ENCODE measurements at places on chromosomes 6 and 20.

DNA sequence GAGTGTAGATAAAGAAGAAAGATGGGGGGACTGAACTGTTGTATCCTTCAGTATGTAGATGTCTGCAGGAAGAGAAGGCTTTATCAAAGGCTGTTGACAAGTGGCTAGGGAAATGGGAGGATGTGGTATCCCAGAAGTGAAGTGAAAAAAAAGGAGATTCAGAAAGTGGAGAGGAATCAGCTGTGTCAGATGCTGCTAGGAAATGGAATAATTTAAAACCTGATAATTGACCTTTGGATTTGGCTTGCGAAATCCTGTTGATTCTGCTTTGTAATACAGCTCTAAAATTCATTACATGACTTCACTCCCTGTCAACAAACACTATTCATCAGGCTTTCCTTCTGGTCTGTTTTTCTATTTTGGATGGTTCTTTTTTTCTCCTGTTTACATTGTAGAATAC, 41.7 kb downstream of the PHF3 start:
- DNase-seq = no peak

DNA sequence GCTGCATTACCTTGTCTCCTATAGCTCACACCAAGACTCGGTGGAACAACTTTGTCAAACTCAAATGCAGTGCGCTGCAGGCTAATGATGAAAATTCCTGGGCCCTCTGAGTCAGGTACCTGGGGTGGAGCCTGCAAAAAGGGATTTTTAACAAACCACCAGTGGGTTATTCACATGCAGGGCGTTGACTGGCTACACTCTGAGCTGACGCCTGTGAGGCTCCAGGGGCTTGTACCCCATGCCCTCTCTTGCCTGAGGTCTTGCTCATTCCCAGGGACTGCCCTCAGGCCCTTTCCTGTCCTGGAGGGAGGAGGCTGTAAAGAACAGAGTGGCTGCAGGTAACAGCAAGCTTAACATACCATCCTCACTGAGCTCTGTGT, 9.2 kb downstream of the GTSF1L start:
- no peak for DNase-seq

DNA sequence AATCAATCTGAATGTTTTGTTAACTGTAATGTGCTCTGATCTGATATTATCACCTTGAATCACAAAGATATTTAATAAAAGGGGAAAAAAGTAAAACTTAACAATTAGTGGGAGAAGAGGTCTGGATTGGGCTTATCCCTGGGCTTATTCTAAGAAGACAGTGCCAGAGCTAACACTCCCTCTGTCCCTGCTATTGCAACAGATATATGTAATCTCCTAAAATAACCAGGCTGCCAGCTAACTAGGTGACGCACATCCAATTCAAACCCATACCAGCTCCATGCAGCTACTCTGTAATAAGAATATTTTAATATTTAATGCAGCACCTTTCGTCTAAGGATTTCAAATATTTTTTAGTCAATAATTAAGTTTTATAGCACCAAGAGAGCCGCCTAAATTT, 330.1 kb upstream of the MARCKS start:
- no peak for DNase-seq

GRCh38 chr6:127869772-127870404, 31.0 kb downstream of the THEMIS start:
- no peak for DNase-seq

DNA sequence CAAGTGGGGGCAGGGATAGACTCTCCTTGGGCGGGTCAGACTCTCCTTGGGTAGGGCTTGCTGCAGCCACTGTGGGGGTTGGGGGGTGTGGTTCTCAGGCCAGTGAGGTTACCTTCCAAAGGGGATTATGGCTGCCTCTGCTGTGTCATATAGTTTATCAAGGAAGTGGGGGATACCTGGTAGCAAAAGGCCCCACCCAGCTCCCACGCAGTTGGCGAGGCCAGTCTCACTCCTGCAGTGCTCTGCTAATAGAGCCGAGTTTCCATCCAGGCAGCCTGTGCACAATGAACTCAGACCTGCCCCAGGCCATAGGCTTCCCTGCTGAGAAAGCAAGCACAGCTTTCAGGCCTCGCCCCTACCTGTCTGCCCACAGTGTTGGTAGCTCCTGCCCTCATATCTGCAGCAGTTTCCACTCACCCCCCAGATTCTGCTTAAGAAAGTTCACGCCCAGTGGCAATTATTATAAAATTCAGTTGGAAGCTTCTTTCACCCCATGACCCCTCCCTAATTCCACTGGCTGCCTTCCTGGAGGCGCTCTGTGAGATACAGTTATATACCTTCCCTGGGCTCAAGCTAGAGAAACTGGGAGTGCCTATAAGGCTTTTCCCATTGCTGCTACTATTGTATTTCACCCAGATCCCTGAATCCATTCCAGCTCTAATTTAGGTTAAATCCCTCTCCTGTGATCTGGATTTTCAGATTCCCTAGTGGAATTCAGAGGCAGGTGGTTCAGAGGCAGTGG, 56.1 kb downstream of the HDDC2 start:
- DNase-seq = no peak

DNA sequence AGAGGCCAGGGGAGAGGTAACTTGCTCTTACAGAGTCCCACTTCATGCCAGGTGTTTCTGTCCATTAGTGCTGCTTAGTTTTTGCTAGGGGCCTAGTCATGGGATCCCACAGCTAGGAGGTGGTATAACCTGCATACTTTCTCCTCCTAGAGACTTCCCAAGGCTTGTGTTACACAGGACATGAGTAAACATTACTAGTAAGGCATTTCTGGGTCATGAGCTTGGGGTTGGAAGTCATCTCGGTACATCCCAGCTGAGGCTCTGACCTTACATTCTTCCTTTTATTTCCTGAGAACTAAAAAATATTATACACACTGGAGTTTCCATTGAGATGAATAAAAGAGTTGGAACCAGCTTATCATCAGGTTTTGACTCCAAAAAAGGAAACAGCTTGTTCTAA, 20.9 kb upstream of the PNPLA1 start:
- peak; percentile 4 for DNase-seq

DNA sequence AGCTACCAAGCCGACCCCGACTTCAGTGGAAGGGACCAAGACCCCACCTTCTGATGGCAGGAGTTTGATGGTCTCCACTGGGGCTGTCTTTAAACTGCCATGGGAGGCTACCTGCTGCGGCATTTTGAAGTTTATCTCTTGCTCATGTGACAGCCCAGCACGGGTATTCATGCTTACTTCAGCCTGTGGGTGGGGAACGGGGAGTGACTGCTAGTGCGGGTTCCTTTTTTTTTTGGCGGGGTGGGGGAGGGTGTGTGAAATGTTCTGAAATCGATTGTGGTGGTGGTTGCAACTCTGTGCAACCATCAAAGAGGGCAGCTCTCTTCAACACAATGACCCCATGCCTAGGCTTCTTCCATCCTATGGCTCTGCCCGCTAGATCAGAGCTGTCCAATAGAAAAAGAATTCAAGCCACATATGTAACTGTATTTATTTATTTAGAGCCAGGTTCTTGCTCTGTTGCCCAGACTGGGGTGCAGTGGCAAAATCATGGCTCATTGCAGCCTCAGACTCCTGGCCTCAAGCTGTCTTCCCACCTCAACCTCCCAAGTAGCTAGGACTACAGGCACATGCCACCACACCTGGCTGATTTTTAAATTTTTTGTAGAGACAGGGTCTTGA, 53.7 kb downstream of the PPP1R16B start:
- no peak for DNase-seq

GRCh38 chr20:15257569-15257870, 920.1 kb upstream of the FLRT3 start:
- no peak for DNase-seq

GRCh38 chr20:49345524-49345923, 67.7 kb upstream of the ZNFX1 start:
- DNase-seq = peak; percentile 66

- DNase-seq = no peak
These were observed 133.2 kb downstream of the PHACTR1 start for GRCh38 chr6:12849809-12850198.

GRCh38 chr6:90375681-90376439, 79.2 kb upstream of the BACH2 start:
- peak; percentile 66 for DNase-seq

DNA sequence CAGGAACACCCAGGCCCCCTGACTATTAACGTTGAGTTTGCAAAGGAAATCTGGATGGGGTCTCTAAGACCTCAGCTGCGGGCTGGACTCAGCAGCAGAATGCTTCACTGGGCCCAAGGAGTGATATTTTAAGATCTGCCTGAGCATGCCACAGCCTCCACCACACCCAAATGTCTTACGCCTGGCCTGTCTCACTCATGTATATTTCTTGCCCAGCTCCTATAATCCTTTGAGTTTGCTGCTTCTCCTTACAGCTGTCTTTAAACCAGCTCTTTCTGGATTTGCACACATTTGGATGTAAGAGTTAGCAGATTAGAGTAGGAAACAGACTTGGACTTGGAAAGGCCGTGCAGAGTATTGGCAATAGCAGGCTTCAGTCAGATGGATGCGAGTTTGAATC, 16.4 kb downstream of the CASS4 start:
- no peak for DNase-seq

DNA sequence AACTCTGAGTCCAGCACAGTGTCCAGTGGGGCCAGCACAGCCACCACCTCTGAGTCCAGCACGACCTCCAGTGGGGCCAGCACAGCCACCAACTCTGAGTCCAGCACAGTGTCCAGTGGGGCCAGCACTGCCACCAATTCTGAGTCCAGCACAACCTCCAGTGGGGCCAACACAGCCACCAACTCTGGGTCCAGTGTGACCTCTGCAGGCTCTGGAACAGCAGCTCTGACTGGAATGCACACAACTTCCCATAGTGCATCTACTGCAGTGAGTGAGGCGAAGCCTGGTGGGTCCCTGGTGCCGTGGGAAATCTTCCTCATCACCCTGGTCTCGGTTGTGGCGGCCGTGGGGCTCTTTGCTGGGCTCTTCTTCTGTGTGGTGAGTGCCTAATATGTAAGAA, 3.8 kb downstream of the MUC21 start:
- DNase-seq = no peak

GRCh38 chr6:143745166-143746133, 67.7 kb downstream of the PHACTR2 start:
- DNase-seq = peak; percentile 74

DNA sequence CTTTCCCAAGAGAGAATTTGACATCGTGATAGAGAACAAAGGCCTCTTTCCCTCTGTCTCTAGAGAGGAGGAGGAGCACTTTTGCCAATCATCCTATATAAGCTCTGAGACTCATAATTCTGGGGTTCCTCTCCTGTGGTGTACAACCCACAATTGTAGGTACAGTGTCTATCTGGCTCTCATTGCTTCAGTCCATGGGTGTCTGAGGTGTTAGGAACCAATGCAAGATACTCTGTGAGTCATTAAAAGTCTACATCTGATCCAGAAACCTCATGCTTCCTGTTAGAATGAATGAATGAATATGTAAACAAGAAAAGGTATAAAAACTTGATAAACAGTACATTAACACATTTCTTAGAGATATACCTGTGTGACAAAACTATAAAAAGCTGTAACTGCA, 356.7 kb downstream of the QKI start:
- no peak for DNase-seq

GRCh38 chr6:166712286-166713228, 85.5 kb upstream of the RPS6KA2 start:
- no peak for DNase-seq

GRCh38 chr6:67667637-67668422, 967.3 kb upstream of the ADGRB3 start:
- DNase-seq = no peak

DNA sequence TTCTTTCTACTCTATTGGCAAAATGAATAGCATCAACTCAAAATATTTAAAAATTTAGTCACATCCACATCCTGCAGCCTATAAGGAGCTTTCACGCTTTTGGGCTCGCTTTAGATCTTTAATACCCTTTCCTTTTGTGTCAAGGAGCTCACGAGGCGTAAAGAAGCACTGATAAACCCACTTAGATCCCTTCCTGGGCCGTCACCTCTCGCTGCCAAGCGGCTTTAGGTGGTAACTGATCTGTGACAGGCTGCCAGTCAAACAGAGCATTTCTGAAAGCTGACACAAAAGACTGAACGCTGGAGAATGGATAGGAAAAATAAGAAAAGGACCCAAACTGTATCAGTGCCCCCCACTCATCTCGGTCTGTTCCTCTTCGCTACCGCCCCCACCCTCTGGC, 385.7 kb upstream of the MMS22L start:
- DNase-seq = peak; percentile 21
